COR-L47 (cell line): ENCODE measurements at places on chromosomes 1 and 21.

- DNase-seq: no peak
These were observed 135.7 kb upstream of the RUNX3 start for GRCh38 chr1:25065795-25066238.

GRCh38 chr1:74969566-74970135, 164.5 kb upstream of the LHX8 start:
- no peak for DNase-seq

- no peak for DNase-seq
These were observed 33.7 kb upstream of the VASH2 start for GRCh38 chr1:212916481-212917133.

GRCh38 chr1:174021591-174022079, 522 bp downstream of the RC3H1 start:
- no peak for DNase-seq

DNA sequence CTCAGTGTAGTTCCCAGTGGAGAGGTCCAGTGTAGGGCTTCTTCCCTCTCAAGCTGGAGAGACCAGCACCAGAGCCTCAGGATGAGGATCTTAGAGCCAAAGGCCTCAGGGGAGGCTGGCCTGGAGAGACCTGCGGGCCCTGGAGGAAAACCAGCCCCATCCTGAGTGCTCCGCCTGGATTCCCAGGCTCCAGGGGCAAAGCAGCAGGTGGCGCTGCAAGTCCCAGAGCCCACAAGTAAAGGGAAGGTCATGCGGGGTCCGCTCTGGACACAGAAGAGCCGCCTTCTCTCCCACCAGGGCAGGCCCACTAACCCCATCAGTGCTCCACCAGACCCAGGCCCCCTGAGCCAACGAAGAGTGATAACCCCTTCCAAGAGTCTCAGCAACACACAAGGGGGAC, 22.7 kb downstream of the PGBD5 start:
- no peak for DNase-seq

GRCh38 chr1:248714248-248714647, 11.7 kb upstream of the OR14I1 start:
- no peak for DNase-seq

DNA sequence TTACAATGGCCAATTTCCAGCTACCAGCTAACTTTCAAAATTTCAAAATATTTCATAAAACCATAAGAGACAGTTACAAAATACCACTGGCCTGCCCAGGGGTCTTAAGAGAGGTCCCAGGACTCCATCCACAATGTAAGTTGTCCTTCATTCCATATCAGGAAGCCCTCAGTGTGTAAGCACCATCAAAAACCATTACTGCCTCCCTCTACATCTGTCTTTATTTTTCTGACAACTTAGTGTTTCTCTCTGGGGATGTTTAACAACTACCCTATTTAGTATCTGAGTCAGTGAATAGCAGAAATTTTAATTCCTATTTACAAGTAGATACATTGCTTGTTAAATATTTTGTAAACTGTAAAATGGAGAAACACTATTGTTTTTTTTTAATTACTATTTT, 339.3 kb upstream of the ADAMTS5 start:
- DNase-seq: no peak

DNA sequence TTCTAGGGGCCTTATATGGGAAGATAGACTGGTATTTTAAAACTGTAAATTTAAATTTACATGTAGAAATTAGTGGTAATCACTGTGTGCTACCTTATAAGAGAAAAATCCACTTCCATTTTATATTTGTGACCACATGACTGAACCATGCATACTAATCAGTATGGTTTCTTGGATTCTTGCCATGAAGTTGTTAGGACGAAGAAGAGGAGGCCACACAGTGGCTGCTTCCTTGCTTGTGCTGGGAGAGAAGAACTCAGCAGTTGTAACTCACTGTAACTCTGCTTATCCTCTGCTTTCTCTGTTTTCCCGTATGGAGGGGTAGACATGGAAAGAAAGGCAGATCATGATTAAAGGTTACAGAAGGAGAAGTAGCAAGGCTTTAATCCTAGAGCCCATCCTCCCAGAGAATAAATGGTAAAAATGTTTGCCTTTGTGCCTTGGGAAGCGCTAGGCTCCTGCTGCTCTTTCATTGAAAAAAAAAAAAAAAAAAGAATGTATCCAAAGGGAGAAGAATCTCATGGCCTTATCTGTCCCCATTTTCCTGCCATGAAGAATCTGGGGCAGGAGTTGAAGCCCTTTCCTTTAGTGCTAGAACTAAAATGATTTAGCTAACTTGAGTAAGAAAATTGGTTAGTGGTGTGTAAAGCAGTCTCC, 32.4 kb downstream of the KCTD3 start:
- DNase-seq: peak; percentile 6

GRCh38 chr1:2384941-2385481, 6.3 kb downstream of the MORN1 start:
- DNase-seq: no peak

DNA sequence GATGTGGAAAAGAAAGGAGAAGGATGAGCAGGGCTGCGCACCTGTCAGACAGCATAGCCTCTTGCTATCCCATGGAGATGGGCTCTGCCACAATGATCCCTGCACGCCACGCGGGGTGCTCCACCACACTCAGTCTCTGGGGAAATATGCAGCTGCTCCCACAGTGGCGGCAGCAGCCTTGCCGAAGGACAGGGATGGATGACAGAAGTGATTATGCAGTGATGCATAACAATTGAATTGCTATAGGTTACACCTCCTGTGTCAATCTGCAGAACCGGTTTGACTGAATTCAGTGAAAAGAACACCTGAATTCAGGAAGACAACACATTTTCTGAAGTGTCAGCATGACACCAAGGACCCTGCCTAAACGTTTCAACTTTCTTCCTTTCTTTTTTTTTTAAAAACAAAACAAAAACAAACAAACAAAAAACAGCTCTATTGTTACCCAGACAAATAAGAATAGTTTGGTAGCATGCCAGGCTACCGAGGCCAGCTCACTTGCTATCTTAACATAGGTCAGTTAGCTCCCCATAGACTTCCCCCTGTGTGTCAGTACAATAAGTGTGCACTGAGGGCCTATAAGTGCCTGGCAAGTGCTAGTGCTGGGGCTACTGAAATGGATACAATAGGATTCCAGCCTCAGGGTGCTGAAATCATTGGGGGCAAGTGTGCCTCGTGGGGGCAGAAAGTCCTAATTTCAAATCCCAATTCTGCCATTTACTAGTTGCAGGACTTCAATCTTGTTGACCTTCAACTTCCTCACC, 127.6 kb upstream of the LMO4 start:
- DNase-seq: peak; percentile 90

GRCh38 chr1:55317673-55318072, 102.5 kb upstream of the USP24 start:
- DNase-seq: no peak

- no peak for DNase-seq
These were observed 33.1 kb upstream of the GOLT1A start for GRCh38 chr1:204246876-204247275.

GRCh38 chr21:40706176-40706575, 140.8 kb downstream of the DSCAM start:
- no peak for DNase-seq

GRCh38 chr1:163730411-163730821, 408.7 kb downstream of the NUF2 start:
- DNase-seq: peak; percentile 80

GRCh38 chr21:45111703-45112102, 37.3 kb downstream of the ADARB1 start:
- DNase-seq: no peak

DNA sequence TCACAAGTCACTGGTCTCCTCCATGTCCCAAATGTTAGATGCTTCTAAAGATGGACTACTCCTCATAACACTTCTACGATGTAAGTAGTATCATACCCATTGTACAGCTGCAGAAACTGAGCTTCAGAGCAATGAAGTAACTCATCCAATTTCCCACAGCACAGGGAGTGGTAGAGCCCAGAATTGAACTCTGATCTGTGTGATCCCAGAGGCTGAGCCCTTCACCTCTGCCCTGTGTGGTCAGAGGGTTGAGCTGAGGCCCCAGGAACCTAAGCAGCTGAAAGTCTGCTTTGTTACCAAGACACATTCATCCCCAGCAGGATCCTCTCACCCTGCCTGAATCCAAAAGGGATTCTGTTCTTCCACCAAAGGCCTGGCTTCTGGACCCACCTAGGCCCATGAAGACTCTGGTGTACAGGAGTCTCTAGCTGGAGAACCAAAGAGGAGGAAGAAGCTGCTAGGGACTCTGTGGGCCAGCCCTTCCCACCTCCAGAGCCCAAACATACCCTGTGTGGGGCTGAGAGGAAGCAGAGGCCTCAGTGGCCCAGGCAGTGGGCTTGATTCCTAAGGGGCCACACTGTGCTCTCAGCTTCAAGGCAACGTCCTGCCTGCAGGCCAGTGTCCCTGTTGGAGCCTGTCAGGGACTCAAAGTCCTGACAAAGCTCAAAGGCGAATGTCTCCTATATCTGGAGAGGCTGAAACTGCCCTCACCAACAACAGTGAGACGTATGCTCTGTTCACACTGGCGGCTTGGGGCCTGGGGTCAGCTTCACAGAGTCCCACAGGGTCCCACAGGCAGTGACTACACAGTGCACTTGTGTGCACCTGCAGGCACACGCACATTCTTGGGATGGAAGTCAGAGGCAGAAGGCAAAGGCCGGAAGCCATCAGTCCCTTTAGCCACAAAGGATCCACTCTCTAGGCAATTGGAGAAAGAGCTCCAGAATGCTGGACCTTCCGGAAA, 40.4 kb upstream of the SLC30A1 start:
- no peak for DNase-seq
